ENCODE measurements at places on chromosomes 3 and 15.

DNA sequence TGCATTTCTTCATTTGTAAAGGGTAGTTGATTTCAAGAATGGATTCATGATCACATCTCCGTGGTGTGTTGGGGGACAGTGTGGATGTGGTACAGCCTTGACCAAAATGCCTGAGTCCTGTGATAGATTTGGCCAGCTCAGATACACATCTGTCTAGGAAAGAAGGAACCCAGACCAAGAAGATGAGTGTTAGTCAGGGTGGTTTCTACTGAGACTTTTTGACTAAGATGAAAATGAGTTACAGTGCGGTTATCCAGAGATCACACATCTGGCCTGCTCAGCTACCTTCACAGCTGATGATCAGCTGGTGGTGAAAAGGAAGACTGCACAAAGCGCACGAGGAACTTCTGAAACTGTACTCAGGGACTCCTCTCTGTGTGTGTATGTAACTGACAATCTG is 68.0 kb downstream of the FNDC3B start:
- no peak for DNase-seq

GRCh38 chr15:38260077-38260476 is 7.4 kb downstream of the SPRED1 start:
- DNase-seq = no peak

- DNase-seq = no peak
These were observed 81.4 kb downstream of the TM4SF4 start for GRCh38 chr3:149555927-149556326.

DNA sequence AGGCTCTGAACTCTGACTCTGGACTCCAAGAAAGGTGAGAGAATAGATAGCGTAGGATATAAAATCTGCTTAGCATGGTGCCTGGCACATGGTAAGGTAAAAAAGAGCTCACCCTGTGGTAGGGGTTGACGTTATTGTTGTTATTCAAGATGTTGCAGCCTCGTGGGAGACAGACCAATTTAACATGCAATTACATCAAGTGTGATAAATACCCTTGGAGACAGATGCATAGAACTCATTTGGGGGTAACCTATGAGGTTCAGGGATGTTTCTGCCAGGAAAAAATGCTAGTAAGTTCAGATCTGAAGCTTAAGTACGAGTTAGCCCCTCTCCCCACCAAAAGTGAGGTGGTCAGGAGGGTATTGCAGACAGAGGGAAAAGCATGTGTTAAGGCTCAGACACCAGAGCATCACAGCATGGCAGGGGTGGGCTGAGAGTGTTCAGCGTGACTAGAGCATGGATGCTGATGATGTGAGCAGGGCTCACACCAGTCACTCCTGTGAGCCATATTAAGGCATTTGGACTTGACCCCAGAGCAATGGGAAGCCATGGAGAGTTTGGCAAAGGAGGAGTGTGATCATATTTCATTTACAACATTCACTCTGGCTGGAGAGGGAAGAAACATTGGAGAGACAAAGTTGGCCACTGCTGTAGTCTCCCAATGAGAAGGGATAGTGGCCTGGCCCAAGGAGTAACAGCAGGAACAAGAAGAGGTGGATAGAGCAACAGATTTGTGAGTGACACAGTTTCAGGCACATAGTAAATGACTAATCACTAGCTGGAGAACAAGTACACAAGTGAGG is 181.0 kb downstream of the UACA start:
- DNase-seq = no peak

DNA sequence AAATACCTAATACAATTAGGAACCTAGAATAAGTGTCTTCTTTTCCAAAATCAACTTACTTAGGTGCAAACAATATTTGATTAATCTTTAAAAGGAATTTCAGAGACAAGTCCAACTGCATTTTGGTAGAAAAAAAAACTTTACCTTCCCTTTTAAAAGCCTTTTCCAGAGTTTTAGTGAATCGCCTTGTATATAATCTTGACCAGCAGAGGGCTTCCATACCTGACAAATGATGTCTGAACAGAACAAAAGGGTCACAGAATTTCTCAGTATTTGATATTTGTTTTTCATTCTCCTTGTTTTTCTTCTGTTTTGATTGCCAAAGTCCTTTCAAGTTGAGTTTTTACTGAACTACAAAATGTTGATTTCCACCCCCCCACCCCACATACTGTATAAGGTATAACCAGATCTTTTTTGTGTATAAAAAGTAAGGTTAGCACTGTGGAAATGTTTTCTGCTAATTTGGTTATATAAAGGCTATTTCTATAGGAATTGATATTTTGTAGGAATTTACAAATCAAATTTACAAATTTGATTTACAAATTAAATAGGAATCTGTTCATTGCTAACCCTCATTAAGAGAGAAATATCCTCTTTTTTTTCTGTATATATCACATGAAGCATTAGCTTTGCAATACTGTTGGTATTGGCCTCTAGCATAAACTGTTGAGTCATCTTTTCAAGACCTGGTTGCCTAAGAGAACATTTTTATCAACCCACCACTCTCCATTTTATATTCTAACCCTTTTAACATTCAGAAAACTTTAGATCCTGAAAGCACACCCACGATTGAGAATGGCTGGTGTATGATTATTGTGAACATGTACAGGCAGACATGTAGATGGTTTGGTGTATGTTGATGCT is 464.1 kb upstream of the RARB start:
- DNase-seq = peak; percentile 24

DNA sequence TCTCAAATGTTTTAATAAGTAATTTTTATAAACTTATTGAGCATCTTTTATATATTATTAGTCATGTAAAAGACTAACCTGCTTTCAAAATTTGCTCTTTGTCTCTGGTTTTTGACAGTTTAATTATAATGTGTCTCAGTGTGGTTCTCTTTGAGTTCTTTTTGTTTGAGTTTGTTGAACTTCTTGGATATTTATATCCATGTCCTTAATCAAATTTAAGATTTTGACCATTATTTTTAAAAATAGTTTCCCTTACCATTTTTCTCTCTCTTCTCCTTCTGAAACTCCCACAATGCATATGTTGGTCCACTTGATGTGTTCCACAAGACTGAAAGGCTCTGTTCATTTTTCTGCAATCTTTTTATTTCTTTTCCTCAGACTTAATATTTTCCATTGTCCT is 366.1 kb upstream of the GOLIM4 start:
- no peak for DNase-seq

- DNase-seq = no peak
These were observed 20.9 kb upstream of the LARS2 start for GRCh38 chr3:45367453-45367871.

GRCh38 chr3:65995030-65995429 is 43.7 kb downstream of the MAGI1 start:
- DNase-seq = no peak

- DNase-seq = no peak
These were observed 74.7 kb downstream of the SNRK start for GRCh38 chr3:43361077-43361476.

GRCh38 chr3:178001670-178002101 is 534.5 kb upstream of the KCNMB2 start:
- no peak for DNase-seq

DNA sequence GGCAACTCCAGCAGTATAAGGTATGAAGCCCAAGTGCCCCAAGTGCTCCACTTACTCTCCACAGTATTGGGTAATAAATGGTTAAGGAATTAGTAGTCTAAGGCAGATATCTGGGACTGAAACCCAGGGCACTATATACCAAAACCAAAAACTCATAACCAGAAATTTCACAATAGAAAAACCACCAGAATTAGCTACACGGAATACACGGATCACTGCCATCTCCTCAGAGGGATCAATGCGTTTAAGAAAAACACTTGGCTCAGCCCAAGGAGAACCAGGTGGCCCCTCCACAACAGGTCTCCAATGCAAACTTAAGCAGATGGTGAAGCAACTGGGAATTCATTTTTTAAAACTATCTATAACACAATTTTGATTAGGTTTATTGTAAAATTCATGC is 83.6 kb downstream of the FAIM start:
- DNase-seq = no peak

GRCh38 chr15:85742186-85742821 is 52.4 kb downstream of the KLHL25 start:
- DNase-seq = no peak

DNA sequence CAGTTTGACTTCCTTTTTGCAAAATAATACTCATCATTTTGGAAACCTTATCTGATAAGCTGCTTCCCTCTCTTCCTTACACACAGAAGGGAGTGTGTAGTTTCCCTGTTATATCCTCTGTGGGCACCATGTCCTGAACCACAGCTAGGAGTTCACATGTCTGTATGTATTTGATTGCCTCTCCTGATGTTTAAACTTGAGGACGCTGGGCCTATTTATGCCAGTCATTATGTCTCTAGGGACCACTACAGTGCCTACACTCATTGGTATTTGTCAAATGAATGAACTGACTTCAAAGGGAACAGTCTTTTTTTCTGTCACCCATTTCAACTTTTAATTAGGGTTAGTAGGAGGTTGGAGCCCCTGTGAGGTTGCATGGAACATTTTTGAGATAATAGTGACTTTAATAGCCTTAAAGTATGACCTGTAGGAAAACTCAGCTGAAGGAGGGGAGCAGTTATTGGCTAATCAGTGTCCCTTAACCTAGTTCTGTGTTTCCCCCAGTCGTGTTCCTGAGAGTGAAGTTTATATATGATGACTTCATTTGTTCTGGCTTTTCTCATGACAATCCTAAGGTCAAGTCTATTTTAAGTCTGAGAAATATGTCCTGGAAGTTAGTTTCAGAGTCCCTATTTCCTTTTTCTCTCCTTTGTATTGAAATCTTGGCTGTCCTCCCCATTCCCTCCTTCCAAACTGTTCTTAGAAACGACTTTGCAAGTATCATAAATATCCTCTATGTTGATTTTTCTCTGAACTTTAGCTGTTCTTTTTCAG is 28.9 kb downstream of the PDE8A start:
- no peak for DNase-seq

GRCh38 chr15:42494998-42495360 is 455 bp upstream of the SNAP23 start:
- DNase-seq = peak; percentile 68

- no peak for DNase-seq
These were observed 19.6 kb downstream of the EFCC1 start for GRCh38 chr3:129020691-129021090.

DNA sequence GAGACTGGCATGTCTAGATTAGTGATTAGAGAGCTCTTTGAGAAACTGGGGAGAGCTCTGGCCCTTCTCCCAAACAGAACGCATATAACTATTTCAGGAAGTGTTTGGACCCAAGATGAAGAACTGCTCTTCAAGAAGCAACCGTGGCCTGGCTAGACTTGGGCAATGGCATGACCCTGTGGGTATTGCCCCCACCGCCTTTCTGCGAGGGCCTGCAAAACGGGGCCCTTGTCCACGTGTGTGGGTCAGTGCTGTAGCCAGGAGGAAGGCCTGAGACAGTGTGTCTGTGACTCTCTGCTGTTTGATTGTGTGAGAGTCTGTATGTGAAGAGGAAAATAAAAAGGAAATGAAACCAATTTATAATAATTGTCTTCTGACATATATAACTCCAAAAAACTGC is 42.5 kb downstream of the EEFSEC start:
- no peak for DNase-seq

DNA sequence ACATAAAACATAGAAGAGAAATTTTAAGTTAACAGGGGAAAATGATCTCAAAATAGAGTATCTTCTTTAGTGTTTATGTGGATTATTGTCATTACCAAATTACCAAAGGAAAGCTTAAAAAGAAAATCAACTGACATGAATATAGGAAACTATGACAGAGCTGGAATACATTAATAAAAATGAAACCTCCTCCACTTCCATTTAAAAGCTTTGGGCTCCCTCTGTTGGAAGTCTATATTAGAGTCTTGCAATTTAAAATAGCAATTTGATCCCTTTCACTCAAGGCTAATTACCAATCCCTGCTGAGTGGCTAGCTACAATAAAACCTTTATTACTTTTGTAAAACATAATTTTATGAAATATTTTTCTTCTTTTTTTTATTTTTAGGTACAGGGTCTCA is 61.4 kb upstream of the IMPG2 start:
- DNase-seq = peak; percentile 32

DNA sequence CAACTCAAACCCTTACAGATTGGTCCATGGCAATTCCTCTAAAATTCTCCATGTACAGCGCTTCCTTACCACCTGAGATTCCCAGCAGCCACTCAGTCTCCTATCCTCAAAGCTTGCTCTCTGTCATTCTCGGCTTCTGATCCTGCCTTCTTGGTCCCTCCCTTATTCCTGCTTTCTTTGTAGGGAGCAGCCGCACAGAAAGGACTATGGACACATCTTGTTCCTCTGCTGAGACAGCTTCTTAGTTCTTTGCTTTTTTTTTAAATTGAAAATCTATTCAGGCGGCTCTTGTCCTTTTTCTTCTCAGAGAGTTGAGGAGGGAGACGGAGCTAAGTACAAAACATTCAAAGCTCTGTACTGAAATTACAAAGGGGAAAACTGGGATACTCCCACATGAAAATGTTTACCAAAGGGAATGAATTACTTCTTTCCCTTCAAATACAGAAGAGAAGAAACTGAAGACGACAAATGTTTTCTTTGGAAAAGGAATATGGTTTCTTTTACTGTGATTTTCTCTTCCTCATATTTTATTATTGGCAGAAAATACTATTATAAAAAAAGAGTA is 285.1 kb downstream of the IL20RB start:
- DNase-seq = no peak

DNA sequence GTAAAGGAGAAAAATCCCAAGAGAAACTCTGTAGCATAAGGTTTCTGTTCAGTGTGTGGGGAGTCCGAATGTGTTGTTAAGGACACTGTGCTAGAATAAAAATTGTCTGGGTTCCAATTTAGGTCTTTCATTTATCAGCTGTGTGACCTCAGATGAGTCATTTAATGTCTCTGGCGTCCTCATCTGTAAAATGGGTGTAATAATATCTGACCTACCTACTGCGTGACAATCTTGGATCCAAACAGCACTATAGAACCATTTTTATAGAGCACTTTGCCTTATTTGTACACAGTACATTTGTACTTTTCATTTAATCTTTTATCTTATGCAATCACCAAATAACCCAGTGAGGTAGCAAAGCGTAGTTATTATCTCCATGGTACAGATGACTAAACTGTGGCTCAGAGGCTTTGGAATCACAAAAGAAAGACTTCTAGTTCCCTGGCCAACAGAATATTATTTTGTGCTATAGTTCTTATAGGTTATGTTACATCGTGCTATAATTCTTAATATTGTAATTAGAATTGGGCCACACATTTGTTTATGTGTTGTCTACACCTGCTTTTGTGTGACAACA is 46.6 kb upstream of the TNIK start:
- no peak for DNase-seq

- no peak for DNase-seq
These were observed 540 bp upstream of the RSRC1 start for GRCh38 chr3:158109295-158109803.

DNA sequence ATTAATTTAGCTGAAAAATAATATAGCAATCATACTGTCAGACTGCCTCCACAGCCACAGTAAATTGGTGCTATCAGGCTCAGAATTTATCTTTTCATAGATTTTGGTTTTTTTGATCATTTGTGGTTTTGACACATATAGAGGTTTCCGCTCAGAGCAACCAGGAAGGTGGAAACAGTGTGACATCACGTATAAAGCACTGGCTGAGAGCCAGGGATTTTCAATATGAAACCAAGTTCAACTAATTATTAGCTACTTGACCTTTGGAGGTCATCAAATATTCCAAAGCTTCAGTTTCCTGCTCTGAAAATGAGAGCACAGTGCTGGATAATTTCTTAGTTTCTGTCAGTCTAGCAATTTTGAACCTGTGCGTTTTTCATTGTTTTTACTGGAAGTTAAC is 433.8 kb upstream of the SUCLG2 start:
- DNase-seq = no peak

- no peak for DNase-seq
These were observed 98.6 kb upstream of the UBP1 start for GRCh38 chr3:33538678-33539339.

- no peak for DNase-seq
These were observed 278.2 kb upstream of the STT3B start for GRCh38 chr3:31254483-31254882.

Measured in LoVo (cell line).